SK-N-SH (cell line): ENCODE measurements at places on chromosomes 6 and 20. TPM values are rescaled to one million over a fixed set of nuclear protein-coding genes. Genes with fewer than 3 reads are reported as not detected.

DNA sequence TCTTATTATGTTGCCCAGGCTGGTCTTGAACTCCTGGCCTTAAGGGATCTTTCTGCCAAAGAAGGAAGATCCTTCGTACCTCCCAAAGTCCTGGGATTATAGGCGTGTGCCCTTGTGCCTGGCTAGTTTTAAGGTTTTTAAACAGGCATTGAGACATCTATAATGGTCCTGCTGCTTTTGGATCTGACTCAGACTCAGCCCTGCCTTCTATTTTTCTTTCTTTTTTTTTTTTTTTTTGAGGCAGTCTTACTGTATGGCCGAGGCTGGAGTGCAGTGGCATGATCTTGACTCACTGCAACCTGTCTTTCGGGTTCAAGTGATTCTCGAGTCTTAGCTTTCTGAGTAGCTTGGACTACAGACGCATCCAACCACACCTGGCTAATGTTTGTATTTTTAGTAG is 73.7 kb downstream of the PHF20 start:
- no peak overlapping the region for H3K27ac ChIP-seq
- H3K27me3 ChIP-seq = no peaks in the 10 kb centered on the region
- peaks cover 3% of the 10 kb centered on the region; the same call in 1 of the 2 replicates for H3K36me3 ChIP-seq
- H3K4me3 ChIP-seq = no peak overlapping the region

BMP7 gene
- polyA plus RNA-seq = 0.10 TPM in 1 of 2 replicates, not detected in the other

DNA sequence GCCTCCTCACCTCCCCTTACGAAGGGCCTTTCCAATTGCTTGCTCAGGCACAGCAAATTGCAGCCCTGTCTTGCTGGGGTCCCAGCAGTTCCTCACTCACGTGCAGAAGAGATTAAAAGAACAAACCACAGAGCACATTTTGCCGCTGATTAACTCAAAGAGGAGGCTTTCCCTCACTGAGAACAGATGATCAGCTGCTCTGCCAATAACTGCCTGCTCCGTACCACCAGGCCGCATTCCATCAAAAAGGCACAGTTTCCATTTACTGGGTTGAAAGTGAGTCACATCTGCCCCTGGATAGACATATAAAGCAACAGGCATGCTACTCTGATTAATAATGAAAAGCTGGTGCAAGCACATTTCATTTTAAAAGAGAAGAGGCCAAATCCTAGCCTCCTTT is 446.8 kb downstream of the PTPRT start:
- DNase-seq = no peak
- H3K4me3 ChIP-seq = no peak overlapping the region
- no peak overlapping the region for H3K27ac ChIP-seq
- H3K27me3 ChIP-seq = no peaks in the 10 kb centered on the region
- no peaks in the 10 kb centered on the region for H3K4me1 ChIP-seq

ZBTB46 gene
- 0.11 and 0.15 TPM in 2 replicates for polyA plus RNA-seq

DNA sequence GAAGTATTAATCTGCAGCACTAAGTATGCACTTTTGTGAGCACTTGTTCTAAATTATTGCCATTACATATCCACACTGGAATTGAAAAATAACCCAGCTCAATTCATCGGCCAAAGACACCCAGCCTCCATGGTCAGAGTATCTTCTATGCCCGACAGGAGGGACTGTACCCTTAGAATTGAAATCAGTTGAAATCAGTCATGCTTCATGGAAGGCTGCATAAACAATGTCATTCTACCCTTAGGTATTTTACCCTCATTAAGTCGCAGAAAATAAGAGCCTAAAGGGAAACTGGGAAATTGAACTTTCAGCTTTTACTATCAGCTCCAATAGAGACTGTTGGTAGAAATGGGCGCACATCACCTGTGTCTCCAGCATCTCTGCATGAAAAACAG is 2.9 kb upstream of the RAMACL start:
- DNase-seq = no peak
- no peaks in the 10 kb centered on the region for H3K27me3 ChIP-seq
- H3K4me3 ChIP-seq = no peak overlapping the region
- H3K27ac ChIP-seq = peak overlapping the region; percentile 78
- H3K4me1 ChIP-seq = peaks cover 64% of the 10 kb centered on the region
